Activated CD4-positive, alpha-beta T cell treated with anti-CD3 and anti-CD28 coated beads, Interleukin-2, amount 50 U/mL, for 48 hours (primary cell): ENCODE measurements at places on chromosomes 5 and 9.

DNA sequence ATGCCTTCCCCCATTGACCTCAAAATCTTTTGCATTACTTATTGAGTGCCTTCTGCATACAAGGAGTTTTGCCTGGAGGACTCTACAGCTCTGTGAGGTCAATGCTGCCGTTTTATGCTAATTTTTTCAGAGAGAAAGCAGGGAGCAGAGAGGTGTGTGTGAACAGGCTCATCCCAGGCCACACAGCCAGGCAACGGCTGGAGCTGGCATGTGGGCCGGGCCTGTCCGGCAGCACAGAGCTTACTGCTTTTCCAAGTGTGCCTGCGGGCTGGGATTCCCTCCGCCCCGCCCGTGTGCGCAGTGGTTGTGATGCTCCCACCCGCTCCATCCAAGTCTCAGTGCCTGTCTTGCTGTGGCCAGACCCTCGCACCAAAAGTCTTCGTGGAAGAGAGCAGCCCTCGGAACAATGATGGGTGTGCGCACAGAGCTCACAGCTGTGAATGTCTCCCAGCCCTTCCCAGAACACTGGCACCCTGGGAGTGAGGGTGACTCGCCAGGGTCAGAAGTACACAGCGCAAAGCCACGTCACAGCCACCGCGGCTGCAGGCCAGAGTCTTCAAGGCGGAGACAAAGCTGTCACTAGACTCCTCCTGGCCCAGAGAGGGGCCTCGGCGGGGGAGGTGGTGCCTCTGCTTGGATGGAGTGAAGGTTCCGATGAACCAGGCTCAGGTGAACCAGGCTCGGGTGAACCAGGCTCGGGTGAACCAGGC lies 82.8 kb downstream of the COL5A1 start:
- DNase-seq, result no peak

- DNase-seq, result no peak
Observed at GRCh38 chr5:178357678-178358077, 125.1 kb upstream of the PHYKPL start.

DNA sequence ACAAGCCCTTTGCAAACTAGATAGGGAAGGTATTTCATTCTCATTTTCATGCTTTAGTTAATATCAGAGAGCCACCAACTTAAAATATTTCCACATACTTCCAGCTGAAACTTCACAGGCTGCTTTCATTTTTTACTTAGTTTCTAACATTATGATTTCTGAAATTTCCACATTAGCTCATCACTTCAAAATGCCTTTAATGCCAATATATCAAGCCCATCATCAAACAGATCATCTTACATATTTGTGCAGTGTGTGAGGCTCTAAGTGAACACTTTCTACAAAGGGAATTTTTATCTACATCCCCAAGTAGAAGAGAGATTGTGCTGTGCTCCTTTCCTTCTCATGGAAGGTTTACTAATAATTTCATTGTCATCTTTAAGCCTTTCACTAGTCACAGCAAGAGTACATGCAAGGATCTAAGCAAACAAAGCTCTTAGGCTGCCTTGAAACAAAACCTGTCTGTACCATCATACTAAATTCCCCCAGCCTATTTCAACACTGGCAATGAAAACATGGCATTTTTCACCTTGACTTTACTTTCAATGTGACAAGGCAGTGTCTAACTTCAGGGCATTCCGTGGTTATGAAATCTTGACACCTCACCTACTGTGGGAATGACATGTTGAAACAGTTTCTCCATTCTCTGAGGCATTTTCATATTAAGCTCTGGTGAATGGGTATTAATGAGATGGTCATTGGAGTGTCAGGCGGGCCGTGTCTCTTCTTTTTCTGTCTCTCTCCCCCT lies 45.4 kb downstream of the PPP2R2B start:
- no peak for DNase-seq

- no peak for DNase-seq
Observed at GRCh38 chr5:170171811-170172210, 61.0 kb upstream of the C5orf58 start.

- no peak for DNase-seq
Observed at GRCh38 chr9:28206280-28206679, 633.0 kb upstream of the C9orf72 start.

DNA sequence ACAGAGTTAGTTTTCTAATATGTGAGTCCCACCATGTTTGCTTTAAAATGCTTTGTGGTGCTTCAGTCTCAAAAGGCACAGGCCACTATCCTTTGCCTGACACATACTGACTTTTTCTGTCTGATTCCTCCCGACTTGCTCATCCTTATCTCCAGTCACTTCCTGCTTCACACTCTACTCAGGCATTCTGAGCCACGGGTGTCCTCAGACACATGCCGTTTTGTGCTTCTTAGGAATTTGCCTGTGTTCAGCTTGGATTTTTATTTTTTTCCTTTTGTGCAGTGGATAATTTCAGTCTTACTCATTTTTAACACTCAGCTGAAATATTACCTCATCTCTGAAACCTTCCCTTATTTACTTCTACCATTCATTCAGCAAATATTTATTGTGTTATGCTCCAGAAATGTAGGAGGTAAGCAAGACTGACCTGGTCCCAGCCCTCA lies 54.1 kb downstream of the MAN2A1 start:
- no peak for DNase-seq

DNA sequence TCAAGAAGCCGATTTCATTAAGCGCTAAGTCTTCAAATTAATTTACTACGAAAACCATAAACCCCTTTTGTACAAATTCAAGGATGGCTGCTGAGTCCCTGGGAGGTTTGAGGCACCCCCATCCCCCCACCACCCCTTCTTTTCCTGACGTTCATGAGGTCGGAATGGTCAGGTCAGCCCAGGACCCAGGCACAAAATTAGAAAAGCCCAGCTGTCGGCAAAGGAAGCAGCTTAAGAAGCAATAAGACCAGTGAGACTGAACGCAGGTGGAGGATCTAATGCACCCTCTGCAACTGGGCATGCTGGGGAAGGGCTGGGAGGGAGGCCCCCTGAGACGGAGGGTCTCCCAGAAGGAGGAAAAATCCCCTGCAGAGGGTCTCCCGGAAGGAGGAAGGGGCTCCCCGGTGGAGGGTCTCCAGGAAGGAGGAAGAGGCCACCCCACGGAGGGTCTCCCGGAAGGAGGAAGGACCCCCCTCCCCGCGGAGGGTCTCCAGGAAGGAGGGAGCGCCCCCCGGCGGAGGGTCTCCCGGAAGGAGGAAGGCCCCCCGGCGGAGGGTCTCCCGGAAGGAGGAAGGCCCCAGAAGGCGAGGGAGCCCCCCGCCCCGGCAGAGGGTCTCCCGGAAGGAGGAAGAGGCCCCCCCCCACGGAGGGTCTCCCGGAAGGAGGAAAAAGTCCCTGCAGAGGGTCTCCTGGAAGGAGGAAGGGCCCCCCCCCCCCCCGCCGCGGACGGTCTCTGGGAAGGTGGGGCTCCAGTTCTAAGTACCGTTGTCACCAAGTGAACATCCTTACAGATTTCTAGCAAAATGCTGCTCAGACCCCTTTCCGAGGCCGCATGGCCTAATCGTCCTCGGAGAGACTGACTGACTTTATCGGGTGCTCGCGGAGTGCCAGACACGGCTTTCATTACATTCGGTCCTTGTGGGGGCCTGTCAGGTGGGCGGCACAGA lies 74.4 kb upstream of the FCN1 start:
- no peak for DNase-seq
